ENCODE measurements at places on chromosomes 2 and 18.

DNA sequence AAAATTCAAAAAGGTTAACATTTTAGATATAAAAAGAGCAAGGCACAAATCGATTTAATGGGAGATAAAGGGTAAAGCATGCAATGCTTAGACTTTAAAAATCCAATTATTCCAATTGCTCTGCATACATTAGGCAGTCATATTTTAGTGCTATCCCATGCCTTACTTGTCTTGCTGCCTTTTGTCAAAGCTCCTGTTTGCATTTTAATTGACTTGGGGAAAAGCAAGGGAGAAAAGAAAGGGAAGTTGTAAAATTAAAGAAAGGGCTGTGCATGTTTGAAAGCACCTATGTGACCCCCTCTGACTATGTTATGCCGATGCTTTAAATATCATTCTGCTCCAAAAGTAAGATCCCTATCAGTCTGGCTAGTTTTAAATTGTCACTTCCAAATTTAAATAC is 193.7 kb upstream of the VWC2L start:
- DNase-seq = no peak

GRCh38 chr18:22314001-22314400 is 103.7 kb downstream of the CTAGE1 start:
- no peak for DNase-seq

DNA sequence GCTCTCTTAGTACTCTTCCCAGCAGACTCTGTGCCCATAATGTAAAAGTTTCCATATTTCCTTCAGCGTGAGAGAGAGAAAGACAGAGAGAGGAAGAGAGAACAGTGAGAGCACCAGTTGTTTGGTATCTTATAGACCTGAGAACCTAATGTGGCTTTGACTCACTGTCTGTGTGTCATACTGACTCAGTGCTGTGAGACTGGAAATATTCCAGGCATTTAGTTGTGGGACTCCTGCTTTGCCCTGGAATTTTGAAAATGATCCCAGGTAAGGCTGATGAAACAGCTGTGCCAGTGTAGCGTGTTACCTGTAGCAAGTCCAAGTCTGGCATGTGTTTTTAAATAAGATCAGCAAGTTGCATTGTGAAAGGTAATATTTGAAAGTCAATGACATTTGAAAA is 87.9 kb upstream of the KCNH7 start:
- no peak for DNase-seq

DNA sequence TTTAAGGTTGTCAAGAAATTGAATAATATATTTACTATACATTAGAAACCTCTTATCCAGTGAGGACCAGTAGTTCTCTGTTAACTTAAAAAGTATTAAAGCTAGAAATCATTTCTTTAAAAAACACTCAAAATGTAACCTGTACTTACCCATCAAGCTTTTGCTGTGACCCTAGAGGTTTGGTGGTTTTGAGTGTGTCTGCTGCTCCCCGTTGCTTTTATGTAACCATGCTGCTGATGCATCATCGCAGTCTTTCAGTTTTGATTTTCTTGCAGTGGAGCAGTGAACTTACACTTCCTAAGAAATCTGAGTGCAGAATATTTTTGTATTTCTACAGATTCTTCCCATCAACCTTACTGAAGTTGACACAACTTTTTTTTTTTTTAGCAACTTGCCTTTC is 34.2 kb downstream of the MRPS9 start:
- no peak for DNase-seq

DNA sequence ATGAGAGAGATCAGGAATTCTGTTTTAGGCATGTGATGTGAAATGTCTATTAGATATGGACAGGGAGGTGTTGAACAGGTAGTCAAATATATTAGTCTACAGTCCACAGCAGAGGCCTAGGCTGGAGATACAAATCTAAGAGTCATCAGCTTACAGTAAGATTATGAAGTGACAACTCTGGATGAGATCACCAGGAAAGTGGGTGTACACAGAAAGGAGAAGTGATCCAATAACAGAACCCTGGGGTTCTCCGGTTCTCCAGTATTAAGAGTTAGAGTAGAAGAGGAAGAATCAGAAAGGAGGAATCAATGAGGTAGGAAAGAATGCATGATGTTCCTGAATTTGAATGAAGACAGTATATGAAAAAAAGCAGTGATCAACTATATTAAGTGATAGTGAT is 362.3 kb downstream of the FIGN start:
- no peak for DNase-seq

GRCh38 chr2:18455236-18455862 is 105.1 kb downstream of the RDH14 start:
- DNase-seq = no peak

GRCh38 chr18:63974991-63975390 is 5.1 kb downstream of the SERPINB8 start:
- peak; percentile 5 for DNase-seq

- DNase-seq = peak; percentile 23
Observed at GRCh38 chr2:166180951-166181812, 53.4 kb upstream of the SCN1A start.

GRCh38 chr18:57887543-57888383 is 84.6 kb upstream of the ATP8B1 start:
- DNase-seq = no peak

DNA sequence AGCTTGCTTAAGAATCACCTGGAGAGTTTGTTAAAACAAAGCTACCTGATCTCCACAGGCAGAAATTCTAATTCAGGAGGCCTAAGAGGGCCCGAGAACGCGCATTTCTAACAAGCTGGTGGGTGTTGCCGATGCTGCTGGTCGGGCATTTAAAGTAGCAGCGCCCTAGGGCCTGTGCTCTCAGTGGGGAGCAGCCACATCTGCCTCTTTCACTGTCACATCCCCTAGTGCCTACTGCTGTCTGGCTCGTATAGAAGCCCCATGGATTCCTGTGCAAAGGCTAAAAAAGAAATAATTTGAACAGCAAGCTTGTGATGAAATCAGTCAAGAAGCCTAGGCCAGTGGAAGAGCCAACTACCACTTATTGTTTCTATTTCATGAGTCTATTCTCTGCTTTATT is 126.7 kb upstream of the SMIM21 start:
- DNase-seq = no peak

DNA sequence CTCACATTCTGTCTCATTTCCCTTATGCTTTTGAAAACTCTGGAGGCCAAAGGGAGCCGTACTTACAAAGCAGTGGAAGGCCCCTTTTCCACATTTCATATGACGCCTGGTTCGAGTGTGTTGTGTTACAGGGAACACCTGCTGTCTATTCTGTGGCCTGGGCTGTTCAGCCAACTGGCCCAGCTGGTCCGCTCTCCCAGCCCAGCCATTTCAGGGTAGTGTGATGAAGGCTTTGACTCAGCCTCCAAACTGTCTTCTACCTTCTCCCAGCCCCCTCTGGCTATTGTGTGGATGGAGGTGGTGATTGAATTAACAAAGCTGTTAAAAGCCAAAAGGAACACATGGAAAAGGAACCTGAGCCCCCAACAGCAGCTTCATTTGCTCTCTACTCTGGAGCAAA is 233.8 kb downstream of the ICOS start:
- DNase-seq = no peak

GRCh38 chr2:95384854-95385569 is 17.5 kb upstream of the FAHD2A start:
- DNase-seq = no peak

- no peak for DNase-seq
Observed at GRCh38 chr18:56702946-56703345, 51.8 kb downstream of the WDR7 start.

GRCh38 chr2:203559641-203560040 is 24.5 kb upstream of the RAPH1 start:
- DNase-seq = no peak

DNA sequence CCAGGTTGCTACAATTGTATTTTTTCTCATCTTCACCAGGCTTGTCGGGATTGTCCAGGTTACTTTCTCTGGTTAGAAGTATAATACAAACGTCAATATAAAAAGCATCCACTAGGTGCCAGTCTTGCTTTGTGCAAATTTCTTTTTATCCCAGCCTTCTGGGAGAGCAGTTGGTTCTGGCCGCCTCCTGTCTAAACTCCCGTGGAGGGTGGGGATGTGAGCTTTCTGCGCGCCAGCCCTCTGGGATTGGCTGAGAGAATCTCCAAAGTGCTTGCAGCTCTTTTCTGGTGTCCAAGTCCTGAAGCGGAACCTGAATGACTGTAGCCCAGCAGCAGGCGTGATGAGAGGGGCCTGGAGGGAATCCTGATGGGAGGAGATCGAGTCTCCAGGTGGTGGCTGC is 22.4 kb upstream of the TOGARAM2 start:
- DNase-seq = peak; percentile 33

GRCh38 chr2:54465143-54465542 is 9.0 kb downstream of the SPTBN1 start:
- no peak for DNase-seq

GRCh38 chr2:98734823-98735260 is 3.9 kb upstream of the MGAT4A start:
- DNase-seq = no peak

DNA sequence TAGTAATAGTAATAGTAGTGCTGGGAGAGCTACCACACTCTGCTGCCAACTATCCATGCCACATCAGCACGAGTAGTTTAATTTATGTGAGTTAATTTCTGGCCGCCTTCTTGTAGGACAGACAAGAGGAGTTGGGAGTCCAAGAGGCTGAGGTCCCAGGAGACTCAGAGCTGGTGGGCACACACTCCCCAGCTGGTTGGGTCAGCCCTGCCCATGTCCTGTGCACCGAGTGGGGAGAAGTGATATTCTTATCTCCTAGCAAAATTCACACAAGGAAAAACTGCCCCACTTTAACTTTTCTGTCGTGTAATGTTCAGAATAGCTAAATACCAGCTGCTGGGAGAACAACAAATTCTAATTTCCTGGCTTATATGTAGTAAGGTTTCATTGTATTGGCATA is 15.2 kb upstream of the MAP4K4 start:
- DNase-seq = no peak

GRCh38 chr18:36572135-36572856 is 256.5 kb downstream of the TPGS2 start:
- no peak for DNase-seq

- DNase-seq = no peak
Observed at GRCh38 chr2:193103064-193103463, 908.3 kb upstream of the TMEFF2 start.

GRCh38 chr2:231928481-231928880 is 2.3 kb upstream of the NPPC start:
- no peak for DNase-seq

GRCh38 chr2:232999354-232999753 is 13.7 kb downstream of the NGEF start:
- no peak for DNase-seq

- DNase-seq = no peak
Observed at GRCh38 chr2:183606718-183607085, 482.5 kb downstream of the NUP35 start.

- DNase-seq = no peak
Observed at GRCh38 chr2:1731447-1731962, 12.8 kb downstream of the PXDN start.

DNA sequence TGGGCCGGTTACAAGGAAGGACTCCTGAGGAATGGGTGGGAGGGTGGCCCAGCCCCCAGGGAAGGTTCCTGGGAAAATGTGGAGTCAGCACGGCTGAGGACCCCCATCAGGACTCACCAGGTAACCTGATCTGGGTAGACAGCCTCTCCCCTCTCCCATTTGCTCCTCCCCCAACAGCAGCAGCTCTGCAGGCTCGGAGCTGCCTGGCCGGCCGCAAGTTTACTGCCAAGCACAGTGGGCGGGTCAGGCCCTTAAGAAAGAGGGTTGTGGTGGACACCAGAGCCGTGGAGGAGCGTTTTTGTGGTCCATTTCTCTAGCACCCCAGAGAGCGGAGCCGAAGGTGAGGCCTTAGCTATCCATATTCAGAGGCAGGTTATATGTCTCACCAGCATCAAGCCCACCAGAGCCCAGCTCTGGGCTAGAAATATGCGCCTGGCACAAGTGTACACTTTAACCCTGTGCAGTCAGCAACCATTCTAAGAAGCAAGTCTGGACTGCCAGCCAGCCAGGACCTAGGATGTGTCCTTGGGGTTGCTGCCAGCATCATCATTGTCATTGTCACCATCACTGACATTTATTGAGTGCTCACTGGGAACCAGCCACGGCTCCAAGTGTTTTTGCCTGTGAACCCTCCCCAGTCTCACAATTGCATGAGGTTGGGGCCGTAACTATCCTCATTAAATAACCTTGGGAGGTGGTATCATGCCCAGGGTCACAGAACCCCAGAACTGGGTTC is 190.1 kb downstream of the KLHL29 start:
- DNase-seq = no peak

DNA sequence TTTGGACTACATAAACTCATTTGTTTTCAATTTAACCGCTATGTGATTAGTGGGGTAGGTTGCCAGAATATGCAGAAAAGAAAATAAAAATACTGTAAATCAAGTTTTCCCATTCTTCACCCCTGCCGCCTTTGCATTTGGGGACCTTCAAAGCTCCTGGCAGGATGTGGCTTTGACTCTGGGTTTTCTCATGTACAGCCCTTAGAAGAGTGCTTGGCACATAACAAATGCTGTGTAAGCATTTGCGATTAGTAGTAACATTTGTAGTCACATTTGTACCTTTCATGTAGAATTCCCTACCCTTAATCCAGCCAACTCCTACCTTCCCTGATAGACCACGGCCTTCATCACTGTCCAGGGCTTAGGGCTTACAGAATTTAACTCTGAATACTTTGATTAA is 262.6 kb downstream of the MREG start:
- DNase-seq = no peak

- DNase-seq = no peak
Observed at GRCh38 chr2:196723571-196723970, 75.9 kb downstream of the GTF3C3 start.

GRCh38 chr2:239061824-239062570 is 214.1 kb downstream of the TWIST2 start:
- DNase-seq = no peak

- DNase-seq = no peak
Observed at GRCh38 chr2:215401896-215402379, 33.9 kb downstream of the FN1 start.

DNA sequence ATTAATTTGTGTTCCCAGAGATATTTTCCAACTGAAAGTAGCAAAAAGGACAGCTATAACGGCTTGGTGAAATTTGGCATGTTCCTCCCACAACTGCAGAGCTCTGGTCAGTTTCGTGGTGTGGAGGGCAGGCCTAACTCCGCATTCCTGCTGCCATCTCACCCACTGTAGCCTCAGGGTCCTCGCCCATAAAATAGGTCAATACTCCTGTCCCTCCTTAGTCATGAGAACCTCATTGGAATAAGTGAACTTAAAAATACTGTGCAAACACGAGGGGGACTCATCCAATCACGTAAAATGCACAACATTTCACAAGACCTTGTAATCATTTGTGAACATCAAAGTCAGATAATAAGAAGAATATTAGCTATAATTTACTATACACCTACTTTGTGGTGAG is 143.5 kb upstream of the NCKAP5 start:
- DNase-seq = no peak

DNA sequence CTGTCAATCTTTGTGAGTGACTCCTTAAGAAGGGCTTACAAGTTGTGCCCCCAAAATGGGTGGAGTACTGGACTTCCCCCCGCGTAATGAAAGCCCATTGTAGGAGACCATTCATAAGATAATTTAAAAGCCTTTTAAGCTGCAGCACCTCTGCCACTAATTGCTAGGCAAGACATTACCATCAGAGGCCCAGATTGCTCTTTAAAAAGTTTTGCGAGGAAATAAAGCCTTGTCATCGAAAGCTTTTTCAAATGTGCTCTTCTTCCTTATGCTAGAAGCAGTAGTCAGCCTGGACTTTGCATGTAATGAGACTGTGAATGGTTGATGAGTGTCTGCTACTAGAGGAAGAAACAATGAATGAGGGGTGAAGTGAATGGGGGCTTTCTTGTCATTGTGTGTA is 345.3 kb upstream of the CDH2 start:
- no peak for DNase-seq
